Esophagus mucosa (tissue), 1 donor: ENCODE measurements at places on chromosomes 3 and 15.

DNA sequence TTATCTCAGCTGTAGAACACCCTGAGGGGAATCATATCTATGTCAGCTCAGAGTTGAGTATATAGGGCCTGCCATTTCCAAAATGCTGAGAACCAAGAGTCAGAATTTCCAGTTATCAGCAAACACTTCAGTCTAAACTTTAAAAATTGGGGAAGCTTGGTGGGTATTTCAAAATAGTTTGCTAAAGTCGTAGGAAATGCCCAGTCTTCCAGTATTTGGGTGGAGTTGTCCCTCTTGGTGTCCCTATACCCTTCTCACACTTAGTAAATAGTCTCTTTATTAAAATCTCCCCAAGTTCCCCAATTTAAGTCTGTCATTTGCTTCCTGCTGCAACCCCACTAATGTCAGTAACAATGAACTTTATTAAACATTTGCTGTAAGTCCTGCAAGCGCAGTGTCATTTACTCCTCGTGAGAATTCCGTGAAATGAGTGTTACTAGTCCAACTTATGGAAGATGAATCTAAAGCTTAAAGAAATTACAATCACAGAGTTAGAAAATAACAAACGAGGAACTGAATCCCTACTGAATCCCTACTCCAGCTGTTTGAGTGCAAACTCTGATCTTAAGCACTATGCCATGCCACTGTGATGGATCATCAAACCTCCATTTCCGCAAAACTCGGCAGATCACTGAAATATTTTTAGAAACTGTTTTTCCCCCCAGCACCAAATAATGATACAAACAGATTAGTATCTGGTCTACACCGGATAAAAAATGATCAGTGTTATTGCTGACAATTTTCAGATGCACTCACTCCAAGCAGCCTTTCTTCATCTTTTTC lies 341.7 kb upstream of the PROK2 start:
- no peak for ATAC-seq

DNA sequence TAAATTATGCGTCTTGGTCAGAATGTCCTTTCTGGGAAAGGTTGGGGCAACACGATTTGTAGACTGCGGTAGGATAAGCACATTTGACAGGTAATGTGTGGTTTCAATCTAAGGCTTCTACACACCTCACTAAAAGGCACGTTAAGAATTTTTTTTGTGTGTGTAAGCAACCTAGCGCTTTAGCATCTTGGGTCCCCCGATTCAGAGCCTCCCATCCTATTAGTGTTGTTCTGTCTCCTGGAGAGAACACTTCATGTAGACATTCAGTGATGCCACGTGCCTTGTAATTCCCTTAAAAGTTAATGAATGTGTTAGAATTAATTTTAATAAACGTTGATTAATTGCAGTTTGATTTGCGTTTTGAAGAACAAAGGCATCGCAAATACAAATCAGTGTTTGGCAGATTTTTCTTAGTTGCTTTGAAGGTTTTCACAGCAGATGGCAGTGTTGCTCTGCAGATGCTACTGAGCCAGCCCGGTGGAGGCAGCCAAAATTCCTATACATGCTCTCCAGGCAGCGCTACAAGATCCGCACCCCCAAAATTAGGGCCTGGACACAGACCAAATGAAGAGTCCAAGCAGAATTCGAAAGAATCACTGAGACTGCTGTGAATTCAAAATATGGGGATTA lies 63.5 kb downstream of the OTOL1 start:
- ATAC-seq, result peak; percentile 49

- ATAC-seq, result no peak
Observed at GRCh38 chr3:11736136-11736833, 92.6 kb upstream of the VGLL4 start.

GRCh38 chr15:90814191-90814821 lies 54.1 kb upstream of the FURIN start:
- no peak for ATAC-seq

DNA sequence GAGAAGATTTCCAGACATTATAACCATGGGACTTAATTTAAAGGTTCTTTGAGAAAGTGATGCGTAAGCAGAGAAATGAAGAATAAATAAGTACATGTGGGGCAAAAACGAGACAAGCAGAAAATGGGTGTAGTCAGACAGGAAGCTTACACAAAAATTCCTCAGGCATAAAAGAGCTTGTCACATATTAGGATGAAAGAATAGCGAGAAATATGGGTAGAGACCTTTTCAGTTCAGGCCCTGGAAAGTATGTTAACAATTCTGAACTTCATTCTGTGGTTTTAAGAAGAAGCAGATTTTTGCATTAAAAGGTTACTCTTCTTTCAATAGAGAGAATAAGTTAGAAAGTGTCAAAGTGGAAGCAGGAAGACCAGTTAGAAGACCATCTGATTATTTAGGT lies 352.4 kb downstream of the ROBO1 start:
- ATAC-seq, result no peak

DNA sequence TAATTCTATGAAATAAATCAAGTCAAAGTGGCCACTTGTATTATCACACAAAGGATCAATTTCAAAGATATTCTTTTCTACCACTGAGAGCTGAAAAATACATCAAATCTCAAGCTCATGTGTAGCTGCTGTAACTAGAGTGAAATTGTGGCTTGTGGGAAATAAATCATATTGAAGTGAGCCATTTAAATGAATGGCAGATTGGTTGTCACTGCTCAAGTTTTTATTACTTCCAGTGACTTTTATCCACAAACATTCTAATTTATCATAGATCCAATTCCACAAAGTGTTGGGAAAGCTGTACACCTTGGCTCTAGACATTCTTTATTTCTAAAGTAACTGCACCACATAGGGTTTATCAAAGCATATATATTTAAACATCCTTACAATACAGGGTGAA lies 285.4 kb downstream of the CNTN3 start:
- ATAC-seq, result no peak

DNA sequence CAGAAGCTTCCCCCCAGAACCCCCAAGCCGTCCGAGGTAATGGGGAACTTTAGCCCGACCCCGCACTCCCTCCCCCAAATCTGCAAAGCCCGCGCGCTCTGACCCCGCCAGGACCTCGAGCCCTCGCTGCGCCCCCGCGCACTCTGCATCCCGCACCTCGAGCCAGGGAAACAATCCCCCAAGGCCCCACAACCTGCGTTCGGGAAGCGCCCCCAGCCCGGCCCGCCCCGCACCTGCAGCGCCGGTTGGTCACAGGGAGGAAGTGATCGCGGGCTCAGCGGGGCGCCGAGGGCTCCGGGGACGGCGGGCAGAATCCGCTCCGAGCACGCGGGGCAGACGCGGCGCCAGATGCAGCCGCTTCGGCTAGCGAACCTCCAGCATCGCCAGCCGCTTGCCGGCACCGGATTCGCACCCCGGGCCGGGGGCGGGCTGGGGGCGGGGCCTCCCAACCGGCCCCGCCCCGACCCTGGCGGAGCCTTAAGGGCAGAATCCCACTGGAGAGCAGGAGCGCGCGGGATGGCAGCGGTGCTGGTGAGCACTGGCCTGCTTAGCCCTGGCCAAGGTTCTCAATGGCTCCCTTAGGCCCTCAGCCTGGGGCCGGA lies at the start of gene CAMKV:
Gene CAMKV (minus strand): TSS at position 382 of the 602 bp plus-strand sequence. CDS start 7,518 bp downstream, outside the sequence.
- ATAC-seq, result no peak

- peak; percentile 52 for ATAC-seq
Observed at GRCh38 chr15:27241943-27242342, 271.0 kb downstream of the GABRG3 start.

DNA sequence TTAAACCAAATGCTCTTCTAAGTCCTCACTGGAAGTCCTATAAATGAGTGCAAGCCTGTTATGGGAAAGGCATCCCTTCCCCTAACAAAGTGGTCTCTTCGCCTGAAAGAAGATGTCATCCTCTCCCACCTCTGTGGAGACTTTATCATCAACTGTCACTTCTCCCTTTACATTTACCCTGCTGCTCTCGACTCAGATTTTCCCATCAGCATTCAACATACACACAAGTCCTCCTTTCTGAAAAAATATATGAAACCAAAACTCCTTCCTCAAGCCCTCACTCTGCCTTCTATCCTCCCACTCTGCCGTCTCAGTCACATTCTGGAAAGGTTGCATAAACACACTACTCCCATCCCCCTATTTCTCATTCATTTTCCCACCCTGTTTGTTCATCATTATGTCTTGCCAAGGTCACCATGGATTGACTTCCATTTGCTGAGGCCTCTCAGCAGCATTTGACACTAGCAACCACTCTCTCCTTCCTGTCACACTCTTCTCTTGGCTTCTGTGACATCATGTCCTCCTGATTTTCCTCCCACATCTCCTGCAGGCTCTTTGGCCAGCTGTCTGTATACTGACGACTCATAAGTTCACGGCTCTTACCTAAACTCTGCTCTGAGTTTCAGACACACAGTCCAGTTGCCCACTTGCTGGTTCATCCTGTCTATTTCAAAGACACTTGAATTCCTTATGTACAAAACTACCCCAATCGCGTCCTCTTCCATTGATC lies 70.3 kb upstream of the SMAD3 start:
- ATAC-seq, result no peak

- ATAC-seq, result no peak
Observed at GRCh38 chr3:132984181-132984580, 54.0 kb upstream of the TMEM108 start.

- no peak for ATAC-seq
Observed at GRCh38 chr3:25817107-25817506, 27.2 kb downstream of the OXSM start.

DNA sequence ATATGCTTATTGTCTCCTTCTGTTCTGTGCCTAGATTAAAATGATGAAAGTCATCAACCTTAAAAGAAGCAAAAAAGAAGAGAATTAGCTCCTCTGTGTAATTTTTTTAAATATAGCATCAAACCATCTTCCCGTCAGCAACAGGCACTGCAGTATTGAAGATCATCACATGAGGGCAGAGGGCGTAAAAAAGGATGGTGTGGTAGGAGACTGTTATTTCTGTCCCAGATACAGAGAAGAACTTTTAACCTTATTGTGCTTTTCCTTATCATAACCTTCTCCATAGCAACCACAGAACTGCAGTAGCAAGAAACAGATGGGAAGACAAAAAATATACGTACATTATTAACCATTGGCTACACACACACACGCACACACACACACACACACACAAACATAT lies 88.8 kb downstream of the IGSF11 start:
- ATAC-seq, result no peak

DNA sequence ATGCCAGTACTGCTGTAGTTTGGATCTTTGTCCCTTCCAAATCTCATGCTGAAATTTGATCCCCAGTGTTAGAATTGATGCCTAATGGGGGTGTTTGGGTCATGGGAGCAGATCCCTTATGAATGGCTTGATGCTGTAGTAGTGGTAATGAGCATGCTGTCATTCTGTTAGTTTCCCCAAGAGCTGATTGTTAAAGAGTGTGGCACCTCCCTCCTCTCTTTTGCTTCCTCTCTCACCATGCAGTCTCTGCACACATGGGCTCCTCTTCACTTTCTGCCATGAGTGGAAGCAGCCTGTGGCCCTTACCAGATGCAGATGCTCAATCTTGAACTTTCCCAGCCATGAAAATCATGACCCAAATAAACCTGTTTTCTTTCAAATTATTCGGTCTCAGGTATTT lies 141.3 kb upstream of the DPPA4 start:
- no peak for ATAC-seq

DNA sequence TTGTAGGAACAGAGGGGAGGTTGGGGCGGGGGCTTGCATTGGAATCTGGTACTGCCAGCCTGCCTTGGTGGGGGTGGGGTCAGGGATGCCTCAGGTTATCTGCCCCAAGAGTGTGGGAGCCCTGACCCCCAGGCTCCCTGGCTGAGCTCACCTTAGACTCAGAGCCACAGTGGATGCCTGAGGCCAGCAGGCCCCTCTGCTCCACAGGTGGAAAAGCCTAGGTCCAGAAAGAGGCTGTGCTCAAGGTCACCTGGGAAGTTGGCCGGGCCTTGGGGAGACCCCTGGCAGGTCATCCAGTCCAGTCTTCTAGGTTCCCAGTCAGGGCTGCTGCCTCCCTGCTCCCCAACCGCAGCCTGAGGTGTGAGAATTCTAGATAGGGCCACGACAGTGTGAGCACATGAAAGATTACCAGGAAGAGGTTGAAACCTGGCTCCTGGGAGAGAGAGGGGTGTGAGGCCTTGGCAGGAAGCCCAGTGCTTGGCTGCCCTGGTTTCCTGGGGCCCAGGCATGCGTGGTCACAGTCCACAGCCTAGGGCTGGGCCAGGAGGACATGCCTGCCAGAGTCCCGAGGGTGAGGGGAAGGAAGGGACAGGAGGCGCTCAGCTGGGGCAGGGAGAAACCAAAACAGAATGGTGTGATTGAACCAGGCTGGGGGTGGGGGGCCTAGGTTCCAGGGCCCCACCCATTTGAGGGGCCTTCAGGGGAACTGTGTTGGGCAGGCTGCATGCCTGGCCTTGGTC lies 4.9 kb downstream of the HDAC11 start:
- peak; percentile 85 for ATAC-seq
